Mucosa of descending colon (tissue), 3 donors: ENCODE measurements at places on chromosomes 6 and 20. TPM values are rescaled to one million over a fixed set of nuclear protein-coding genes. Genes with fewer than 3 reads are reported as not detected.

IL17F gene
- not detected for total RNA-seq

C2 gene
- total RNA-seq = 33.7 TPM

RBPJL gene
- not detected for total RNA-seq

CALHM4 gene
- not detected for total RNA-seq

CYP24A1 gene
- not detected for total RNA-seq

PDE7B gene
- 2.2 TPM for total RNA-seq

OOEP gene
- total RNA-seq = 0.41 TPM

ARMC2 gene
- total RNA-seq = 4.8 TPM

DNA sequence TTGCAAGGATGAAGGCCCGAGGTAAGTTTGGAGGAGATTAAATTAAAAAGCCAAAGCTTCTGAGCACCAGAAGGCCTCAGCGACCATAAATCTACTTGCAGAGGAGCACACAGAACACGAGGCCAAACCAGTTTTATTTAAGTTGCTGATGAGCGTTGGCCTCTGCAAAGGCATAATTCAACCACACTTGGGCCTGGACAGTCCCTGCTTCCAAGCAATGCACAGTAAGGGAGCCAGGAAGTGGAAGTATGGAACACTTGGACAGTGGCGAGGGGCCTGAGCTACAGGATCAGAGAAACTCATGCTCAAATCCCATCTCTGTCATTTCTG is 92.8 kb downstream of the PTPRT start:
- no peak for DNase-seq

DNA sequence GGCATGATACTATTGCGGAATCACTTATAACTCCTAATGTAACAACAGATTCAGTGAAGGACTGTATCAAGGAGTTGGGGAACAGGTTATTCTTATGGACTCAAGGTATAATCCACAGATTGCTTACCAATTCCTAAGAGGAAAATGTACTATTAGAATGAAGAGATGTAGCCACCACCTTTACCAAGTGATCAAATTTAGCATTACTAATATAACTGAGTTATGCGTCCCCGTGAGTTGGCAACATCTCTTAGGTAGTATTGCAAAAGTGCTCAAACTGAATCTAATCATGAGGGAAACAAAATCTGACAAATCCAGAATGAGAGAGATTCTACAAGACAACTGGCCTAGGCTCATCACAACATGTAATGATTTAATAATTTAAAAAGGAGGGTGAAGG is 777 bp upstream of the SNRNP48 start:
- no peak for DNase-seq

- no peak for DNase-seq
These were observed 644.1 kb downstream of the C6orf118 start for GRCh38 chr6:164665328-164665727.

- DNase-seq = no peak
These were observed at the start of gene PKIG for GRCh38 chr20:44582311-44583025. Gene PKIG, plus strand, starts transcription at chr20:44582579. Its CDS starts 31,978 bp downstream, at chr20:44614557.

DNA sequence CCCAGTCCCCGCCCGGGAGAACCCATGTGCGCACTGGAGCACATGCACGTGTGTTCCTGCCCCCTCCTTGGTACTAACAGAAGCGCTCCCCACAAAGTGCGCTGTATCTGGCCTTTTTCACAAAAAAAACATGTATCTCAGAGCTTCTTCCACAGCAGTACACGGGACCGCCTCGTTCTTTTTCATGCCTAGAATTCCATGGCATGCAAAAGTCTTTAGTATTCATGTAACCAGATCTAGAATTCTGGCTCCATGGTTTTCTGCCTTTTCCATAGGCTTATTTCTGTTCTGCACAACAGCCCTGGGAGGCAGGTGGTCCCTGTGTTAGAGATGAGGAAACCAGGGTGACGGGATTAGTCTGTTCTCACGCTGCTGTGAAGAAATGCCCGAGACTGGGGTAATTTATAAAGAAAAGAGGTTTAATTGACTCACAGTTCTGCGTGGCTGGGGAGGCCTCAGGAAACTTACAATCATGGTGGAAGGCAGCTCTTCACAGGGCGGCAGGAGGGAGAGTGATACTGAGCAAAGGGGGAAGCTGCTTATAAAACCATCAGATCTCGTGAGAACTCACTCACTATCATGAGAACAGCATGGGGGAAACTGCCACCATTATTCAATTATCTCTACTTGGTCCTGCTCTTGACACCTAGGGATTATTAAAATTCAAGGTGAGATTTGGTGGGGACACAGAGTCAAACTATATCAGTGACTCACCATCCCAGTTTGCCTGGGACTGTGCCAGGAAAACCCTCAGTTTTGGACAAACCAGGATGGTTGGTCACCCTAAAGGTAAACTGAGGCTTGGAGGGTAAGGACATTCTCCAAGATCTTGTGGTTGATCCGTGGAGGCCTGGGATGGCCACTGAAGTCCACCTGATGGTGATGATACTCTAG is 41.0 kb downstream of the C20orf203 start:
- no peak for DNase-seq

GRCh38 chr6:115004982-115005381 is 662.2 kb upstream of the HS3ST5 start:
- no peak for DNase-seq

DNA sequence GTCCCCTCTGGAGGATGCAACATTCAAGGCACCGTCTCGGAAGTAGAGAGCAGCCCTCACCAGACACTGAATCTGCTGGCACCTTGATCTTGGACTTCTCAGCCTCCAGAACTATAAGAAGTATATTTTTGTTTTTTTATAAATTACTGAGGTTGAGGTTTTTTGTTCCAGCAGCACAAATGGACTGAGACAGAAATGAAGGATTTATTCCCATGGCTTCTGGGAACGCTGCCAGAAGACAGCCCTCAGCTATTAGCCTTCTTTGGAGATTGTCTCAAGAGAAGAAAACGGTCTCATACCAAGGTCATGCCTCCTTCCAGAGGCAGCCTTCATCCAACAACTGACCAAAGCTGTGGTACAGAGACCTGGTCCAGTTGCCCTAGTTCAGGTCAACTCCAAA is 85.4 kb downstream of the CHMP4B start:
- DNase-seq = no peak

DNA sequence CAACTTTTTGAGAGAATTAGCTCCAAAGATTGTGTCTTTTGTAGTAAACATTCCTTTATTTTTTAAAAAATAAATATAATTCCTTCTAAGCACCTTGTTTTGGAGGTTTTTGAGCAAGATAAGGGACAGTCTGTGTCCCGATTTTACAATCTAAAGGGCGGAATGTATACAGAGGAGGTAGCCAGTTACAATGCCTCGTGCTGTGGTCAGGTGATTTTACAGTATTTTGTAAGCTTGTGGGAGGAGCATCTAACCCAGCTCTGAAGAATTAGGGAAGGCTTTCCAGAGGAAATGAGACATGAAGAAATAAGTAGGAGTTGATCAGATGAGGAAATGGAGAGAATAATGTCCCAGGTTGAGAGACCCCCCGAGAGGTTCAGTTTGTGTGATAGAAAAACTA is 1.3 kb downstream of the HINT3 start:
- DNase-seq = no peak

DNA sequence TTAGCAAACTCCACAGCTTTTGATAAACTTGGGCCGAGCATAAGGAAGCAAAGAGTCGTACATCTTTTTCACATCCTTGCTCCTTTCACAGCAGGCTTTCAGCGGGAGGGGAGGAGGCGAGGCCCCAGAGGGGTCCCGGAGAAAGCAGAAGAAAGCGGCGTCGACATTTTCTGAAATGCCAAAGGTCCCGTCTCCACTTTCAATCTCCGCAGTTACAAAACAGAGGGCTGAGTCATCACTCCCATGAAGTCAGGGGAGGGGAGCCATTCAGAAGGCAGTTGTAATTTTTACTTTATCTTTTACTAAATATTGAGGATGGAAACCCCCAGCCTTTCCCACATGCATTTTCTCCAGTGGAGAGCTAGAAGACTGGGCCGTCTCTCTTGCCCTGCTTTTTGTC is 174.2 kb upstream of the THBS2 start:
- DNase-seq = no peak

DNA sequence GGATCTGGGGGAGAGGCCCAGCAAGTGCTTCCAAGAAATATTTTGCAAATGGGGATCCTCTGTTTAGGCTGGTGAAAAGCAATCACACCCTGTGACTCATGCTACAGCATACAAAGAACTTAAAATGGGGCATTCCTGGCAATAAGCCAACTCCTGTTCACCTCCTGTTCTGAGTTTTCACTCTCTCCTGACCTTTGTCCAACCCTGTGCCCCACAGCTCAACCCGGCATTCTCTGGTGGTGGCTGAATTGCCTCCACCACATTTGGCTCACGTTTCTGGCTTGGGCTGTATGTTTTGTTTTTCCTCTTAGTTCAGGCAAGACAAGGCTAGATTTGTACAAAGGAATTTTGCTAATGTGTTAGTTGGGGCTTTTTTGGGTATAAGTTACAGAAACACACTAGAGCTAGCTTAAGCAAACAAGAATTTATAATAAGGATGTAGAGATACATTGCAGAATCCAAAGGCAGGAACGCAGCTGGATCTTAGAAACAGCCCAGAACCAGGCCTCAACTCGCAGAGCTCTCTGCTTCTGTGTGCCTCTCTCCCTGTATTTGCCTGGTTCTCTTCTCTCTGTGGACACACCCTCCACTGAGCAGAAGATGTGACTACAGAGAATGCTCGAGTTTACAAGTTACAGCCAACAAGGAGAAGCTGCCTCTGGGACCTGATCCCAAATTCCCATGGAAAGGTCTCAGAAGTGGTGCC is 9.4 kb downstream of the ABCC10 start:
- DNase-seq = no peak

GRCh38 chr6:13712599-13712898 is 914 bp upstream of the RANBP9 start:
- DNase-seq = no peak

DNA sequence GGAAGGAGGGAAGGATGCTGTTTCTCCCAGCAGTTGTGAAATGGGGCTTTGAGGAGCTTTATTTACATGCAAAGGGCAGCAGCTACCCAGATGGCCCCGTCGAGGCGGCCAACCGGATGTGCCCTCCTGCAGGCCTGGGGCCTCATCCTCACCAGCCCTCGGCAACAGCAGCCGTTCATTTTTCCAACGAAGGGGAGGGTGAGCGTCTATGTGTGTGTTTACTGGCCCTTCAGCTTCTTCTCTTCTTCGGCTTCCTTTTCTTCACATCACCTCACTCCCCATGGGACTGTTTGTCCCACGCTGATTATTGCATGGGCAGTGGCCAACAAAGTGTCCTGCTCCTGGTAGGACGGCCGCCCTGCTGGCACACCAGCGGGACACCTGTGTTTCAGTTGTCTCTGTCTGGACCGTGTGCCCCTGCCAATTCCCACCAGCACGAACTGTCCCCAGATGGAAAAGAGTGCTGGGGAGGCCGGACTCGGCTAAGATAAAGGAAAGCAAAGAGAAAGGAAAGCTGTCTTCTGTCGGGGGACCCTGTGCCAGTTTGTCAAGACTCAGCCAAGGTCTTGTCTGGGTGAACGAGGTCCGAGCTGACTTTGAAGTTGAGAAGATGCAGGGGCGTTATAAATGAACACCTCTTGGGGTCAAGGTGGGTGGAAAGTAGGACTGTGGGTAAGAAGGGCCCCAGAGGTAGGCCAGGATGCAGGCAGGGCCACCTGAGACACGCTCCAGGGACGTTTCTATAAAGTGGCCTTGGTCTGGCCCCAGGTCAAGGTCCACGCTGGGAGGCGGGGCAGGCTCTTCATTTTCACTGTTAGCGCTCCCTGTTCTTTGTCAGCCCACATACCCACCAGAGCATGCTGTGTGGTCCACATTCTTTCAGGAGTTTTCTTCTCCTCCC is 57.0 kb downstream of the FAM50B start:
- DNase-seq = no peak

DNA sequence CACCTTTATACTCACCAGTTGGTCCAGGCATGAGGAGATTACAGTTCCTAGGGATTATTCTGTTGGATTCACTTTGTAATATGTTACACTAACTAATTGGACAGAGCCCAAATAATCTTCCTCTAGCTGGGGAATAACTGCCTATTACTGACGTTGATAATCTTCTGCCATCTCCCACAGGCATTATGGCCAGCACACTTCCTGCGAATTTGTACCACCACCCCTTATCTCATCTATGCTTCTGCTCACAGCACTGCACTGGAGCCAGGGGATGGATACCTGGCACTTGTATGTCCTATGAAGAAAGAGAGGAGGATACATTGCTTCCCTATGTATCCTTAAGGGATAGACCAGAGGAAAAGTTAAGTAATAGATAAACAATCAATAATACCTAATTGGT is 494.8 kb upstream of the MAN1A1 start:
- no peak for DNase-seq

DNA sequence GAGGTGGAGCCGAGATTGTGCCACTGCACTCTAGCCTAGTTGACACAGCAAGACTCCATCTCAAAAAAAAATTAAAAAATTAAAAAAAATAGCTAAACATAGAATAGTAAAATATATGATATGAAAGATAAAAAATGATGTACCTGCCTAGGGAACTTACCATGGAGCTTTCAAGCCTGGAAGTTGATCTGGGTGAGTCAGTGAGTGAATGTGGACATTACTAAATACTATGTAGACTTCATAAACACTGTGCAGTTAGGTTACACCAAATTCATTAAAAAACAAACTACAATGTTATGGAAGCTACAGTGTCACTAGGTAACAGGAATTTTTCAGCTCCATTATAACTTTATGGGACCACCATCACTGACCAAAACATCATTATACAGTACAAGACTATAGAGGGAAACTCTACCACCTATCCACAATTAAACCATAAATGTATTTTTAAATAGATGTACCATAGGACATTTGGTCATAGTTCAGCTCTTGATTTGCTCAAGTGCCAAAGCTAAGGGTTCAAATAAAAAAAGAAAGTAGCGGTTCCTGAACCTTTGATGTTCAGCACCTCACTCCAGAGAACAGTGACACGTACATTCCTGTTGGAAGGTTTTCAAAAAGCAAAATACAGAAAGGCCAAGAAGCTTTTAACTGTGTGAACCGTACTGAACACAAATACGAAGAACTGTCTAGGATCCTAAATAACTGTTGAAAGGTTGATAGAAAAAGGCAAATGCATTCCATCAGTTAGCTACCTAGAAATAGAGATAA is 52.4 kb upstream of the SPDEF start:
- no peak for DNase-seq

DNA sequence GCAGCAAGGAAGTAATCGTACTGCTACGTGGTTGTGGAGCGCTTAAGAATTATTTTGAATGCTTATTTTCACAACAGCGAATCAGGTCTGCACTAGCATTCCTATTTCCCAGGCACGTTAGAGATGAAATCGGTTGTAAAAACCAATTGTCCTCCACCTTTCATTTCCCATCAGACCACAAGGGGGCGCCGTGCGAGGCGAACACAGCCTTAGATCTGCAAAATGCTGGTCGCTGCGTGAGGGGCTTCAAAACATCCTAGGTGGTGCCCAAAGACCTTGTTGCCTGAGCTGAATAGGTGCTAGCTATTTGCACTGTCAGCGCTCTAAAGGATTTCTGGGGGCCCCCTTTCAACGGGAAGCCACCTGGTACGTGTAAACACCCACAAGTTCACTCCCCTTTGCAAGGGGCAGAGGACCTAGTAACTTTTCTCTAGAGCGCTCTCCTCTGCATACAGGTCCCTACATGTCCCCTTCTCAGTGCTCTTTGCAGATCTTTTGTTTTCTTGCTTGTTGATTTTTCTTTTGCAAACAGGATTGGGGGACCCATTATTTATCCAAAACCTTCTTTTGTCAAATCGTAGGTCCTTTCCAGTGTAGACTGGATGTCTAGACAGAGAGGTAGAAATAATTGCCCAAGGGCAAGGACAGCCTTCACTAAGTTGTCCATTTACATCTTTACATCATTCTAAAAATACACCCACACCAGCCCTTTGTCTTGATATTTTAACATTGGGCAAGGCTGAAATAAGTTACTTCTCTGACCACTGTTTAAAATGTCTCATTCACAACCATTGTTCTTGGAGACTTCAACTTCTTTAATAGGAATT is 59.8 kb downstream of the NEDD9 start:
- DNase-seq = peak; percentile 62

- DNase-seq = no peak
These were observed 80.7 kb downstream of the FOXF2 start for GRCh38 chr6:1470040-1470439.
